Activated CD4-positive, alpha-beta T cell treated with anti-CD3 and anti-CD28 coated beads, Interleukin-2, amount 10 ng/mL, durations not matched to agents 7 days and 5 days (primary cell): ENCODE measurements at places on chromosomes 6 and 20. TPM values are rescaled to one million over a fixed set of nuclear protein-coding genes. Genes with fewer than 3 reads are reported as not detected.

Gene ENPP3
- 0.19 TPM for total RNA-seq

Gene CAGE1
- total RNA-seq, result 0.12 TPM

Gene BNIP5
- total RNA-seq, result not detected

Gene FKBP1C
- 0.92 TPM for total RNA-seq

Gene HDGFL1
- total RNA-seq, result not detected

Gene CYP39A1
- not detected for total RNA-seq

Gene EYS
- total RNA-seq, result not detected

Gene ULBP3
- 1.1 TPM for total RNA-seq

Gene DSP
- total RNA-seq, result 0.04 TPM
